Suppressor macrophage treated with lipopolysaccharide for 4 hours (primary cell): ENCODE measurements at places on chromosomes 7 and 10.
A peak's percentile ranks its signal among the peaks of the same experiment; 100 is the strongest.

DNA sequence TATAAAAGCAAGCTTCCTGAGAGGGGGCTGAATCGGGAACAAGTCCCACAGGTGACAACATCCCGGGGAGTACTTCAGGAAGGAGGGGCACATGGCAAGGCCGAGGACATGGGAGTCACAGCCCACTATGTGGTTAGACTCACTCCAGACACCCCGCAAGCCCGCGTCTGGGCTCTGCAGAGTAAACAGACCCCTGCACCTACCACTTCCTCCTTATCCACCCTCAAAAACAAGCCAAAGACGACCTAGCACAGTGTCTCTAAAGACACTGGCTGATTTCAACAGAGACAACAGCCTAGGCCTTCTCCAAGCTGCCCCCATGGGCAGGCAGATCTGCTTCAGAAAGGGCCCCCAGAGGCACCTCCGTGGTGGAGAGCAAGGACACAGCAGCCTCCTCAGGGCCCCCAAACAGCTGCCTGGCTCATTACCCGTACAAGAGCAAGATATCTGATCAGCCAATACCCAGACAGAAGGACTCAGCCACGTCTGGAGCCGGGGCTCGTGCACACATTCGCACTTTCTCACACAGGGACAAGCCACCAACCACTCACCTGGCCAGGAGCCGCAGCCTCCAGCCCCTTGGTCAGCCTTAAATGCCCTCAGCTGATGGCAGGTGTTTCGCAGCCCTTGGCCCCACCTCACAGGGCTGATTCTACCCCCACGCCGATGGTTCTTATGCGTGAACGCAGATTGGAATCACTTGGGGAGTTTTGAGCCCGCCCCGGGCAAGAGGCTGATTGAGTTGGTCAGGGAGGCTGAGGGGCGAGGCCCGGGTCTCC is 10.7 kb upstream of the KPNA7 start:
- no peak for DNase-seq

DNA sequence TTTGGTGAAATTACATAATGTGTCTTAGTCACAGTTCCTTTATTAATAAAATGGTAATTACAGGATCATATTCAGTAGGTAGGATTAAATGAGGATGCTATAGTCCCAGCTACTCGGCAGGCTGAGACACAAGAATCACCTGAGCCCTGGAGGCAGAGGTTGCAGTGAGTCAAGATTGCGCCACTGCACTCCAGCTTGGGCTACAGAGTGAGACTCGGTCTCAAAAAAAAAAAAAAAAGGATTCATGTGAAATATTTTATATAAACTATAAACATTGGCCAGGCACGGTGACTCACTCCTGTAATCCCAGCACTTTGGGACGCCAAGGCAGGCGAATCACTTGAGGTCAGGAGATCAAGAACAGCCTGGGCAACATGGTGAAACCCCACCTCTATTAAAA is 197.9 kb downstream of the IMMP2L start:
- no peak for DNase-seq

- no peak for DNase-seq
Measured at GRCh38 chr7:100122067-100122466, 2.6 kb downstream of the CNPY4 start.

DNA sequence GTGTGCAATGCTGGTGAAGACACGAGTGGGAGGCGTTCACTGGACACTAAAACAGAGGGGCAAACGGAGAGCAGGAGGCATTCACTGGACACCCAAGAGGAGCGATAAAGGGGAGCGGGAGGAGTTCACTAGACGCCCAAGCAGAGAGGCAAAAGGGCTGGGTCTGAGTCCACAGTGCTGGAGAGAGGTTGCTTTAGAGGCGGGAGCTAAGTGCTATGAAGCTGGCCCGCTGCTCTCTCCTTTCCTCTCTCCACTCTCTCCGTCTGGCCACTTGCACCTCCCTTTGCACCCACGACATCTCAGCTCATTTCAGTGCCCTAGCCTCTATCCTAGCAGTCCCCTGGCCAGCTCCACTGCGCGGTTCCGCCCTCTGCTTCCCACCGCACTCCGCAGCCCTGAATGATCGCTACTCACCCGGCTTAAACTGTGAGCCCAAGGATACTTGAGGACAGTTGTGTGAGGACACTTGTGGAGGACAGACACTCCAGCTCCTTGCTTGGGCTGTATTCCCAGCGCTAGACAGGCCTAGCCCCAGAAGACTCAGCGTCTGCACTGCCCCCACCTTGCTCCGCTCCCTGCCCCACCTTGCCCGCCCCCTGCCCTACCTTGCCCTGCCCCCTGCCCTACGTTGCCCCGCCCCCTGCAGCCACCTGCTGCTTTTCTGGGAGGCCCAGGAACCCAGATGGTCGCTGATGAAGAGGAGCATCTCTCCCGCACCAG is 78.8 kb upstream of the CPXM2 start:
- no peak for DNase-seq

DNA sequence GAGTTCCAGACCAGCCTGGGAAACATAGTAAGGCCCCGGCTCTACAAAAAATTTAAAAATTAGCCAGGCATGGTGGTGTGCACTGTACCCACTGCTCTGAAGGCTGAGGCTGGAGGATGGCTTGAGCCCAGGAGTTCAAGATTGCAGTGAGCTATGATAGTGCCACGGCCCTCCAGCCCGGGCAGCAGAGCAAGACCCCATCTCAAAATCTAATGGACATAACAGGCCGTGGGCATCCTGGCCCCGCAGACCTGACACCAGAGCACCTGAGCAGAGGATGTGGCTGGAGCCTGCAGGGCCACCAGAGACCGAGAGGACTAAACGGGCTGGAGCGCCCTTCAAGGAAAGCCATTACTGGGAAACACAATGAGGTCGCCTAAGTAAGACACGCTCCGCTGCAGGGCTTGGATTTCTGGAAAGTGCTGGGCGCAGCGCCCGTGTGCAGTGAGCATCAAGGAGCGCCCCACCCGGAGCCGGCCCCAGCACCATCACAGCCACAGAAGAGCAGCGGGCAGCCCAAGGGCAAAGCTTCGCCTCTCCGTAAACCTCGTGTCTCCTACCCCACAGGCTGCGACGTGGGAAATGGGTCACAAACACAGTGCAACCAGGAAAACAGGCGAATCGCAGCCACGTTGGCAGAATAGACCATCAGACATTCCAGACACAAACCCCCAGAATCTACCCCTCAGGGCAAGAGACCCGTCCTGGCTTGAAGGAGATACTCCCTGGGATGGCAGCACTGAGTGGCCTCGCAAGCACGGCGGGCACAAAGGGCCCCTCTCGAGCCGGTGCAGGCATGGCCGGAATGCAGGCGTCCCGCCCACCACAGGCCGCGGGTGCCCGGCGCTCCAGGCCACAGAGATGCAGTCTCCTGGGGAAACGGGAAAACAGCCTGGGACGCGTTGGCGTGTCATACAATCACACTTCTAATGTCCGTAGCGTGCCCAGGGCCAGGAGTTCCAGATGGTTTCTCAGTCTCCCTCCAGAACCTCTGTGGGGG is 4.9 kb downstream of the RADIL start:
- no peak for DNase-seq

DNA sequence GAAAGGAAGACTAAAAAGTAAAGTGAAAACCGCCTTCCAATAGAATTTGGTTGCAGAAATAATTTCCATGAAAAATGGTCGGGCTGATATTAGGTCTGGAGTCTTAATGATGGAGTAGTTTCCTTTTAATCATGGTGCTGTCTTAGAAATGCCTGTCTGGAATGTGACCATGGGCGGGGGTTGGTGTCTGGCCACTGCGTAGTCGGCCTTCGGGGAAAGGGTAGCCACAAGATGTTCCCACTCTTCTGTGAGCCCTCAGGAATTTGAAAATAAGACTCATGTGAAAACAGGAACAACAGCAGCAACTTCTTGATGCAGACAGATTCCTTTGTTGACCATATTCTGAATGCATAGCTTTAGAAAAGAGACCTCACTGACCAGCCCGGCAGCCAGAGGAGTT is 176.8 kb downstream of the KIAA1217 start:
- no peak for DNase-seq

- no peak for DNase-seq
Measured at GRCh38 chr7:114218283-114218682, 196.3 kb upstream of the FOXP2 start.

DNA sequence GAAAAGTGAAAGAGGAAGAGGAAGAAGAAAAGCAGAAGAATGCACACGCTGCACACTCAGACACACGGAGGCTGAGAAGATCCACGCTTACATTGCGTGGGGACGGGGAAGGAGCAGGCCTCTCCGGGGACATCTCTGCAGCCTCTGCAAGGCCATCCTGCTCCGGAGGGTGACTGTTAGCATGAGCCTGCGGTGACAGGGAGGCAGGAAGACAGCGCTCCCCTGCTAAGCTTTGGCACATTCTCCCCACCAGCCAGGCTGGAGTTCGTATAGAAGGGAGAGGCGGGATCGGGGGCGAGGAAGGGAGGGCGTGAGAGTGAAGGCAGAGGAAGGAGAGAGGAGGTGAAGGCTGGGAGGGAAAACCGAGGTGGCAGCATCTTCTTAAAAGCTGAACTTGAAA is 366.0 kb upstream of the SHH start:
- DNase-seq, result peak; percentile 8

- DNase-seq, result no peak
Measured at GRCh38 chr7:78083476-78084120, 285.0 kb downstream of the PHTF2 start.

- DNase-seq, result no peak
Measured at GRCh38 chr7:97733276-97734161, 1.6 kb downstream of the TAC1 start.

GRCh38 chr10:8628351-8628750 is 573.9 kb downstream of the GATA3 start:
- no peak for DNase-seq

GRCh38 chr7:73611017-73611555 is 13.2 kb downstream of the MLXIPL start:
- DNase-seq, result no peak

GRCh38 chr10:69861251-69862240 is 59.8 kb downstream of the COL13A1 start:
- DNase-seq, result no peak

GRCh38 chr7:2507917-2508306 is 11.7 kb upstream of the LFNG start:
- no peak for DNase-seq

GRCh38 chr7:150564006-150564405 is 3.2 kb upstream of the GIMAP4 start:
- DNase-seq, result no peak

GRCh38 chr7:150379441-150380379 is 580 bp downstream of the ZNF775 start:
- peak; percentile 15 for DNase-seq

- DNase-seq, result peak; percentile 39
Measured at GRCh38 chr7:51060536-51060935, 256.1 kb downstream of the COBL start.

DNA sequence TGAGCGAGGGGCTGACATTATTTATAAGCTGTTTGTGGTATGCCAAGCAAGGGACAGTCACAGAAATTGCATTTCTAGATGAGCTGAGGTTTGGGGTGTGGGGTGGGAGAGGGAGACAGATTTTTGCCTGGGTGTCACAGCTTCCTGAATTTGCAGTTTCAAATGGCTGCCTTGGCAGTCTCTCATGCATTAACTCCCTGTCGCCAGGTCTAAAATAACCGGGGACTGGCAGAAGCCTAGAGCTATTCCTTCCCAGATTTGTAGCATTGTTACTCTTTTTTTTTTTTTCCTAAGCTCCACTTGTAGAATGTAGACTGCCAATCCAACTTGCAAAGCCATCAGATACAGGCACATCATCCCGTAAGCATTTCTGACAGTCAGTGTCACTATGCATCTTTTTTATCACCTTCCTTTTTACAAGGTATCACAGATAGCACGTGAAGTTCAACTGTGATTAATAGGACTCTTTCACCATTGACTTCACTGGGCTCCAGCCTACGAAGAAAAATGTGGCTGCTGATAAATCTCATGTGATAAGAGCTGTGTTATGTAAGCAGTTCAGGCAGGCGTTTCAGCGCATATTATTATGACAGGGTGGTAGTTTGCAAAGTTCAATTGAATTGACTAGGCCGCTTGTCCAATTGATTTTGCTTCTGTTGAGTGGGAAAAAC is 130.7 kb upstream of the CELF2 start:
- no peak for DNase-seq

DNA sequence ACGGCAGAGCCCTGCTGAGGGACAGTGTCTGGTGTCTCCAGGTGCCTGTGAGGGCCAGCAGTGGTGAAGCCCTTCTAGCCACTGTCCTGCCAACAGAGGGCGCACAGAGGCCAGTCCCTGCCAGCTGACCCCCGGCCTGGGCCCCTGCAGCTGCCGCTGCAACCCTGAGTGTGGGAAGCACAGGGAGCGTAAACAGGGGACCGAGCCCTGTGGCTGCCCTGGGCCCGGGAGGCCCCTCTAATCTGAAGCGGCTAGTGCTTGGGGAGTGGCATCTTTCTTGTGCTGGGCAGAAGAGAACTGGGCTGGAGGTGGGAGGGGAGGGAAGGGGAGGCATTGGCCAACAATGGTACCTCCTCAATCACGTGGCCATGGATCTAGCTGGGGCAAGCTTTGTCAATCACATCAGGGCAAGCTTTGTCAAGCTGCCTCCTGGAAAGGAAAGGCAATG is 34.6 kb downstream of the TRIM8 start:
- DNase-seq, result peak; percentile 74

- peak; percentile 36 for DNase-seq
Measured at GRCh38 chr10:115141254-115141653, 48.1 kb downstream of the ATRNL1 start.

GRCh38 chr10:97713826-97714400 is 383 bp downstream of the MARVELD1 start:
- DNase-seq, result peak; percentile 71

GRCh38 chr7:27164045-27164366 is 1.3 kb downstream of the HOXA9 start:
- no peak for DNase-seq

DNA sequence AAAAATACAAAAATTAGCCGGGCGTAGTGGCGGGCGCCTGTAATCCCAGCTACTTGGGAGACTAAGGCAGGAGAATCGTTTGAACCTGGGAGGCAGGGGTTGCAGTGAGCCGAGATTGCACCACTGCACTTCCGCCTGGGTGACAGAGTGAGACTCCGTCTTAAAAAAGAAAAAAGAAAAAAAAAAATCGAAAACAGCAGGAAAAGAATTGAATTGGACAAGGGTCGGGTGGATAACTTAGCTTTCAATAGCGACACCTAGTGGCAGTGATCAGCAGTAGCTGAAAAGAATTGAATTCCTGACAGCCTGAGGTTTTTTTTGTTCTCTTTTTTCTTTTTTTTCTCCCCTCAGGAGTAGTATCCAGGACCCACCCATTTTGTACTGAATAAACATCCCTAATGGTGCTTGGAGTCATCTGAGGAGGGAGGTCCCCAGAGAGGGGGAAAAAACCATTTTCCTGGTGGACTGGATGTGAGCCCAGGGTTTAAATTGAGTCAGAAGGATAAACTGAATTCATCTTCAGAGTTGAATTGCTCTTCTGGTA is 55.1 kb downstream of the CYCS start:
- peak; percentile 78 for DNase-seq

GRCh38 chr7:5827755-5828154 is 46.3 kb upstream of the RNF216 start:
- no peak for DNase-seq

- DNase-seq, result no peak
Measured at GRCh38 chr10:99391346-99391745, 39.1 kb downstream of the GOT1 start.

DNA sequence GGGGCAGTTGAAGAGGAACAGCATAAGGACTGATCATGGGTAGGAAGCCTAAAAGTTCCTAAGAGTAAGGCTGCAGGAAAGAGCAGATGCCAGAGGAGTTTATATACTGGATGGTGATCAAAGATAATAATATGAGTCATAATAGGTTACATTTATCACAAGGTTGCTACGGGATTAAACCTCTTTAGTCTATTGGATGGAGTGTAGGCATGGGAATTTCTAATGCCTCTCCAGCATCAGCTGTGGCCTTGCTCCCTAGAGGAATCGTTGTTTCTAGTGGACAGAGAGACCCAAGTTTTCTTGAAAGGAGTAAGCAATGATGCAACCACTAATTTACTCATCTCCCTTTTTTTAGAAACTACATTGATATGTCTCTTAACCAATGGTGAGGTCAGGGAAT is 213.4 kb downstream of the GPR37 start:
- no peak for DNase-seq
